ENCODE measurements at places on chromosomes 3 and 15.

DNA sequence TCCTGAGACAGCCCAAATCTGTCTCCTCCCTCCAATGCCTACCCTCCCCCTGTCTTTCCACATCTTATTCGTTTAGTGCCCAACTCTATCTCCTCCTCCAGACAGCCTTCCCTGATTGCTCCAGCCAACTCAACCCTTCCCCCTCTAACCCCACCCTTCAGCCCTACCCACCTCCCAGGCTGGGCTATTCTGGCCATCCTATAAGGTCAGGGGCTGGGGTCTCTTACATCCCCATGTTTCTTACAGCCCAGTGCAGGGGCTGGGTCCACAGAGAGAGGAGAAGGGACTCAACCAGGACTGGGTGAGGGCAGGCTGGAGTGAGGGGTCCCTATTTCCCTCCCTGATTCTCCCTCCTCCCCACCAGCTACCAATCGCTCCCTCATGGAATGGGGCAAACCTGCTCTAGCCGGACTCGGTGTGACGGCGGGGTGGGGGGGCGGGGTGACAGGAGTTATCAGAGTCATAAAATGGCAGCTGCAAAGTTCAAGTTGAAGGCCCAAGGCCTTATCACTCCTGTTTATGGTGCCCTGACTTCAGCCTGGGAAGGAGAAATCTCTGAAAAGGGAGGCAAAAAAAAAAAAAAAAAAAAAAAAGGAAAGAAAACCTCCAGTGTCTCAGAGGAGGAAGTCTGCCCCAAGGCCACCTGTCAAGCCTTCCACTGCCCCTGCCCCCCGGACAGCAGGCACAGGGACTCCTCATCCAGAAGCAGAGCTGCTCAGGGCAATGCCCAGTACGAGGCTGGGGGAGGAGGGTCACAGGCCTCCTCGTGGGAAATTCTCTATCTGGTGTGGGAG, 2.1 kb downstream of the VIPR1 start:
- DNase-seq, result no peak

DNA sequence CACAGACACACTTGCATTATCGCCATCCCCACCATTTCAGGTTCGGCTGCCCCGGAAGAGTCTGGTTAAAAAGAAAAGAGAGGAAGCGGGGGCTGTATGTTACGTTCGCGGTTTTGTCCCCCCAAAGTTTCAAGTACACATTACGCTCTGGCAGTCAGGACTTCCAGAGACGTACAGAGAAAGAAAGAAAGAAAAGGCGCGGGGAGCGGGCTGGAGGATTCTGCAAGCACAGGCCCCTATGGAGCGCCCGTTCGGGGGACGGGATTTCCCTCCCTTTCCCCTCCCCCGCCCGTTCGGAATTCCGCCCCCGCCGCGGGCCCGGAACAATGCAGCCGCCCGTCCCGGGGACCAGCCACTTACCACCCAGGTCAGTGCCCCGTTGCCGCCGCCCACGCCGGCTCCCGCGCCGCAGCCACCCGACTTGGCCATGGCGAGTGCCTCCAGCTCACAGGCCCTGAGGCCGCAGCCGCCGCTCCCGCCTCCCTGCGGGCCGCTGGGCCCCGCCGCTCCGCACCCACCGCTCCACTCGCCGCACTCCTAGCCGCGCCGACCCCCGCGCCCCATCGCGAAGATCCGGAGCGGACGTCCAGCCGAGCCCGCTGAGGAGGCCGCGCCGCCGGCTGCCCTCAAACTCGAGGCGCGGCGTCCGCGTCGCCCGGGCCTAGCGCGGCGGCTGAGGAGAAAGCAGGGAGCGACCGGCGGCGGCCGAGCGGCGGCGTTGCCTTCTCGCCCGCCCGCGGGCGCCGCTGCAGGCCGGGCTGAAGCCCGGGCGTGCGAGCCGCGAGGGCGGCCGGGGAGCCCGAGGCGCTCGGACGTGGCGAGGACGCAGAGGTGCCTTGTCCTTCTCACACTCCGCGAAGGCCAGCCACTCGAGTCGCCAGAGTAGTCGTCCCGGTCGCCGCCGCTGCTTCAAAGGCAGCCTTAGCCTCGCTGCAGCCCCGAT, 567 bp downstream of the TOP2B start:
- no peak for DNase-seq

DNA sequence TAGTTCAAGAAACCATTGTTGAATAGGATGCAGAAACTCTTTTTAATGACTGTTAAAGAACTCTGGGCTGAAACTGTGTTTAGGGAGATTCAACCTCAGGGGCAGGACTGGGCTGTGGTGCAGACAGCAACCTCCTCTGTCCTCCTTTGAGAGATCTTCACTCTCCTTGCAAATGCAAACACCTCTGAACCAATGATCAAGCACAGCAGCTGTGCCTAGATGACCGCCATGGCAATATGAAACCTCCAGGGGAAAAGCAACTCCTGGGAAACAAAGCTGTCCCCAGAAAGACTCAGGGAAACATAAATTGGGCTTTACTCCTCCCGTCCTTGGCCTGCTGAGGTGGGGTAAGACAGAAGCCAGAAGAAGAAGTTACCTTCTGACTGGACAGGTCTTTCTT, 52.6 kb downstream of the TBC1D2B start:
- DNase-seq, result no peak

DNA sequence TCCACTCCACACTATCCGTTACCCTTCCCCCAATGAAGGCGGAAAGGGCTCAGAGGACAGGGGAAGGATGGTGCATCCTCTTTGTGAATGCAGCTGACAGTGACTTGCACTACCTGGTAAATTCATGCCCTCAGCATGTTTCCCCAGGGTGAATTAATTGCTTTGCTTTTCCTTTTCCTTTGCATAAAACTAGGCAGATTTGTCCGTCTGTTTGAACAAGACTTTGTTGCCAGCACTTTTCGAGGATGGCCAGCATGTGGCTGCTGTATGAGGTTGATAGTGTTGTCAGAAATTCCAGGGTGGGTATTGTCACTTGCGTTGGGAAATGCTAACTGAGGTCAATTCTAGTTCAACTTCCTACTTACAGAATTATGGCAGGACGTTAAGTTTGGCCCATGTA, 79.0 kb upstream of the RARB start:
- DNase-seq, result no peak

GRCh38 chr3:32780735-32781210, 37.0 kb upstream of the TRIM71 start:
- DNase-seq, result no peak

DNA sequence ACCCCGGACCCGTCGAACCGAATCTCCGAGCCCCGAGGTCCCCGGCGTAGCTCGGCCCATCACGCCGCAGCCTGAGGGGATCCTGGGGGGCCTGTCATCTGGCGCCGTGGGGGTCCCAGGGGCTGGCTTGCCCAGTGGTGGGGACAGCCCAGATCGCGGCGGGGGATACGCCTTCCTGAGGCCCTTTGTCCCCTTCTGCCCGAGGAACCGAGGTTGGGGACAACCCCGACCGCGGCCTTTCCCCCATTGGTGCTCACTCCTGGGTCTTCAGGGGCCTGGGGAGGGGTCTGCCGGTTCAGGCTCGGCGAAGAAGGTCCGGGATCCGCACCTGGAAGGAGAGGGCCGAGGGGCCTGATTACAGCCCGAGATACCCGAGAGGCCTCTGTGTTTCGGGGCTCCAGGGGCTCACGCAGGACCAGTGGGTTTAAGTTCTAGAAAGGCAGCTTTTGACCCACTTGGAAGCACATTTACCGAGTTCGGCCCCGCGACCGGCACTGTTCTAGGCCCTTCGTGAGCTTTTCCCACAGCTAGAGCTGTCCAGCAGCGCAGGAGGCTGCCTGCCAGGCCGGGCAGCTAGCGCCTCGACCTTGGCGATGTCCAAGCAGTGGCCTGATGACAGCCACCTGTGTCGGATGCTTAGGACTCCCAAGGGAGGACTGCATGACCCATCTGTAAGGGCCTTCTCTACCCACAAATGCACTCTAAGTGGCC, 504 bp downstream of the ABHD2 start:
- no peak for DNase-seq

DNA sequence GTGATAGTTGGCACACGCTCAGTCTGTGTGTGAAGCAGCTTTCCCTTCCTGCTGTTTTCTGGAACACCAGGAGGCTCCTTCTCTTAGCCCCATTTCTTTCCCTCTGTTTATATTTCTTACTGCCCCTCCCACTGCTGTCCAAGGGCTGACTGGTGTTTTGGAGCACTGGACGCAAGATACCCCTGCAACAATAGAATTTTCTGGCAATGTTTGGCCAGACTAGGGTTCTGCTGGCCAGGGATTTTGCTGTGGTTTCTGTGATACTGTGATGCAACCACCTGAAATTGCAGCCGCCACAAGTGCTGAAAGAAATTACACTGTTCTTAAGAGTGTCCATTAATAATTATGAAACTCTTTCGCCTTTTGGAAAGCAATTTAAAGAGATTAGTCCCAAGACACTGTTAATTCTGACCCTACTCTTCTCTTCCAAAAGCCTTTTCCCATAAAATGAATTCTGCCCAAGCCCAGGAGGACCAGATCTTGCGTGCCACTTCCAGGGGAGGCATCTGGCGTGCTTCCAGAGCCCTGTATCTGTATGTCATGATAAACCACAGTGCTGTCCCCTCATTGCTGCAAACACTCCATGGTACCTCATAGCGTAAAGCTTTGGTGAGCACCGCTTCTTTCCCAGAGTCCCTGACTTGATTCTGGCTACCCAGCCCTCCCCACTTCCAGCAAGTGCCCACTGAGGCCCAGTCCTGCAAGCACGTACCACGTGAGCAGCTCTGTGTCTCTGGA, 159.4 kb upstream of the CHRM5 start:
- no peak for DNase-seq

GRCh38 chr3:85603378-85603777, 644.6 kb downstream of the CADM2 start:
- DNase-seq, result no peak

DNA sequence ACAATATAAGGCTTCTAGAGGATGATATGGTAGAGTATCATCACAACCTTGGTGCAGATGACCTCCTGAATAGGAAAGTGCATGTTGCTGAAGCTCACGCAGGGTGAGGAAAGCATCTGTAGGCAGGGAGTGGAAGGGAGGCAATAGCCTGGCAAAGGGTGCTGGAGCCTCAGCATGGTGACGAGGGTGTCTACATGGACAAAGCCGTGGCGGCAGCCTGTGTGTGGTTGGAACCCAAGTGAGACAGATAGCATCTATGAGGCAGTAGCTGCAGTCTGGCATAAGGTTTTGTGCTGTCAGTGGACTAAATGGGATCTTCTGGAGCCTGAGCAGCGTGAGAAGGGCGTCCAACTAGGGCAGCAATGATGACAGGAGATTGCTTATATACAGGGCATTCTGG, 132.5 kb downstream of the DLG1 start:
- DNase-seq, result no peak

- DNase-seq, result no peak
These were observed 17.6 kb upstream of the LINGO1 start for GRCh38 chr15:77650265-77650664.

- no peak for DNase-seq
These were observed 29.3 kb downstream of the CD200 start for GRCh38 chr3:112362221-112362620.

All from NCI-H1417 treated with DMSO at 0.1 percent for 48 hours (cell line).